ENCODE measurements at places on chromosomes 6 and 20. TPM values are rescaled to one million over a fixed set of nuclear protein-coding genes. Genes with fewer than 3 reads are reported as not detected.

DNA sequence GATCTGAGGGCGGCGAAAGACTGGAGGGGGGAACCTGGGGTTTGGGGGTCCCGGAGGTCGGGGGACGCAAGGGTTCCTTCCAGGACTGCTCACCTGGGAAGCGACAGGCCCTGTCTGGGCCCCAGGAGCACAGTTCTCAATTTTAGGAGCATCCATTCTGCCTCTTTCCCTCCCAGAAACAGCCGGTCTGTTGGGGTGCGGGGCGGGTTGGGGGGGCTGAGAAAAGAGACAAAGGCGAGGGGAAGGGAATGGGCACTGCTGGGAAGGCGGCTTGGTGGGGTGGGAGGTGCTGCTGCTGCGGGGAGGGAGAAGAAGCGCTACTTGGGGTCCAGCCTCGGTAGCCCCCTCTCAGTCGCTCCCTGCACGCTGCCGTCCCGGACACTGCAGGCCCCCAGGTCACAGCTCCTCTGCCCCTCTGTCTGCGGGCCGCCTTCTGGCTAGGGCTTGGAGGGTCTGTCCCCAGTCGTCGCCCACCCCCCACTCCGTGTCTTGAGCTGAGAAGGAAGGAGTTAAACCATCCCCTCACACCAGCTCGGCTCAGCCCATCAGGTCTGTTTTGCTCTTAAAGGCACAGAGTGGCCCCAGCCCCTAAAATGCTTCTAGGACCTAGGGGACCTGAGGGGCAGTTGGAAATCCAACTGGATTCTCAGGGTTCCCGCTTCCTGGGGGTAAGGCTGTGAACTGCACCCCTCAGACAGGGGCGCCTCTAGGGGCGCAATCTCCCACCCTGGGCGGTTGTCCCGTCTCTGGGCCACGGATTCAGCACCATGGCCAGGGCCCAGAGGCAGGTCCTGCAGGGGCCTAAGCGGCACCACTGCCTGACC lies 690 bp downstream of the GDAP1L1 start:
- H3K4me3 ChIP-seq: peak overlapping the region; percentile 17
- H3K27ac ChIP-seq: no peak overlapping the region
- peak; percentile 26 for DNase-seq
- H3K4me1 ChIP-seq: peaks cover 5% of the 10 kb centered on the region
- H3K36me3 ChIP-seq: peaks cover 1% of the 10 kb centered on the region

RIMS4 gene
- total RNA-seq: 0.07 TPM

- no peak for DNase-seq
- no peak overlapping the region for H3K4me3 ChIP-seq
Measured at GRCh38 chr6:109252261-109253041, 129.8 kb downstream of the CD164 start.

REM1 gene
- not detected for total RNA-seq

PGC gene
- total RNA-seq: not detected

DNA sequence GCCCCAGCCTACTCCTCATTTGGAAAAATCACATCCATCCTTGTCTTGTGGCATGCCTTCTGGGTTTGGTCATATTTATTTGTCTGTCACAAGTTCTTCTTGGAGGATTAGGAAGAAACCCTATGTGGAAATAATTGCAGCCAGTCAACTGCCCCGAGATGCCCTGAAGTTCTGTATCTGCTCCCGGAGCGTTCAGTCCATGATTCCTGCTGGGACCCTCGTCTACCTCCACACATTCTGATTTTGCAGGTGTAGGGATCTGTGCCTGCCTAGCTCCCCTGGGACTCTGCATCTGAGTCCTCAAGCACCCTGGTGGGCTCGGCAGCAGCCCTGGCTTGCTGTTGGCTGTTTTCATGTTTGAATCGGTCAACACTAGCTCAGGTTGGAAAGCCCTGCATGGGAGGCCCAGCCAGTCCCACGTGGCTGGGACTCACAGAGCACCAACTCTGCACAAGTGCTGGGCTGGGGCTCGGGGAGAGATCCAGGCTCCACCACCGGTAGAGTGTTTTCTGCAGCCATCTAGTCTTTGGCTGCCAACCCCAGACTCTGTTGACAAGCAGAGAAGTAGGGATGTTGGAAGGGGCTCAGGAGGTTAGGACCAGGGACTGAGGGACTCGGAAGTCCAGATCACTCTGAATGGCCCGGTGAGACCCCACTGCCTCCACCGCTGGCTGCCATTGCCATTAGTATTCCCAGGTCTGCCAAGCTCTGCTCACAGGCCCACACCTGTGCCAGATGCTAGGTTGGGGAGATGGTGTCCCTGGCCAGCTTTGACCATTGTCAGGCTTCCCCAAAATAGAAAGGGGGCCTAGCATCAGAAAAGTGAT lies 183.5 kb upstream of the CST7 start:
- H3K4me3 ChIP-seq: no peak overlapping the region
- no peak overlapping the region for H3K27ac ChIP-seq
- H3K36me3 ChIP-seq: peaks cover under 1% of the 10 kb centered on the region
- H3K27me3 ChIP-seq: peaks cover 8% of the 10 kb centered on the region
- DNase-seq: no peak

DNA sequence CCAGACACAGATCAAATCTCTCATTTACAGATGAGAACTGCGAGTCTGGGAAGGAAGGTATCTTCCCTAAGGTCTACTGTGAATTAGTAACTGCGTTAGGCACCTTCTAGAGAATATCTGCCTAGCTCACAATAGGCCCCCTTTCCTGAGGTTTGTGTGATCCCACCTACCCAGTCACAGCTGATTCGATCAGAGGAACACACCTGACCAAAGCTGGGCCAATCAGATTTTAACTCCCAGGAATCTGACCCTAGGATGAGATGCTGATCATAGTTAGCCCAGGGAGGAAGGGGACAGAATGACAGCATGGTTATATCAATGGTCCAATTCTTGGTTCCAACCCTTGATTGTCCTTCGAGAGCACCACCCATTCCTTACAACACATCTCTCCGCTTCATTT lies 7.4 kb upstream of the CCDC167 start:
- H3K36me3 ChIP-seq: no peaks in the 10 kb centered on the region
- no peak for DNase-seq
- no peaks in the 10 kb centered on the region for H3K27me3 ChIP-seq
- no peak overlapping the region for H3K4me3 ChIP-seq
- peak overlapping the region; percentile 32 for H3K27ac ChIP-seq
- peaks cover 72% of the 10 kb centered on the region for H3K4me1 ChIP-seq

GRCh38 chr20:2329286-2329685 lies 33.5 kb downstream of the TGM3 start:
- no peak overlapping the region for H3K27ac ChIP-seq
- H3K4me3 ChIP-seq: no peak overlapping the region
- DNase-seq: no peak
- peaks cover 10% of the 10 kb centered on the region for H3K27me3 ChIP-seq
- no peaks in the 10 kb centered on the region for H3K36me3 ChIP-seq

DNA sequence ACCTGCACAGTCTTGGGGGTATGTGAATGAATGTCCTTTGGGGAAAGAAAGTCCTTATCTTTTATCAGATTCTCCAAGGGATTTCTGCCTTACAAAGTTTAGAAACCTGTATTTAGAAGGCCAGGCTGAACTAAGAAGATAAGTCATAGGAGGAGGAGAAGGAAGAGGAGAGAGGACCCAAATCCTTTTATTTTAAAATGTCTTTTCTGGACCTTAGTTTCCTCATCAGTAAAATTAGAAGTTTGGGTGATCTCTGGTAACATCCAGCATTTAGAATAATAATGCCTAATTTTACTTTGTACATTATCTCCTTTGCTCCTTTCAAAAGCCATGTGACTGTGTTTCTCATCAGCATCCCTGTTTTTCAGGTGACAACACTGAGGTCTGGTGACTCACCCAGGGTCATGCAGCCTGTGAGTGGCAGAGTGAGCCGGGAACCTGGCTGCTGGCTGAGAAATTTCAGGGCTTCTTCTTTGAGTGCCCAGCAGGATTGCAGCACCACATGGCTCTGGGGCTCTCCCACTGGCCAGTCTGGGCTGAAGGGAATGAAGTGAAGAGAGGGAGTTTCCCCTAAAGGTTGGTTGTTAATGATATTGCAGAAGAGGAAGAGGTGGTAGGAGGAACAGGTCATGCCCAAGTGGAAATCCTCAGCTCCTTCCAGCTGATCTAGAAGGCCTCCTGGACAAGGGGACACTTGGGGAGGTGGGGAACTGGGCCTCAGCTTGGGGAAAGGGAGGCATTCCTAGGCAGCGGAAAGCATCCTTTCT lies 34.0 kb downstream of the VEGFA start:
- H3K4me3 ChIP-seq: no peak overlapping the region
- no peaks in the 10 kb centered on the region for H3K27me3 ChIP-seq
- DNase-seq: no peak

DNA sequence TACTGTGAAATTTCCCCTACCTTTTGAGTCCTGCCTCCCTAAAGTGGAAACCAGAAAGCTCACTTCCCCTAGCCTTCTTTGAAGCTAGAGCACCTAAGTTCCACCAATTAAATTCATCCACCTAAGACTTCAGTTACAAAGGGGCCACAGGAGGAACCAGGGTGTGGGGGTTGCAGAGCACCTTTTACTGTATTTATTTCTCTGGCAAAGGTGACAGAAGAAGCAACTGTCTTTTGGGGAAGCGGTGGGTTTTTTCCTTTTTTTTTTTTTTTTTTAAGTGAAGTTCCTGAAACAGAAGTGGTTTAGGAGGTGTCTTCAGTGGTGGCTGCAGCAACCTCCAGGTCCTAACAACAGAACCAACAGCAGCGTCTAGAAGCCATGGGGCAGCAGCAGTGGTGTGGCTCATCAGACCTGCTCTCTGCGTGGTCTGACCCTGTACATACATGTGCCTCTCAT lies 13.1 kb downstream of the PSMB9 start:
- H3K4me1 ChIP-seq: peaks cover 37% of the 10 kb centered on the region
- H3K36me3 ChIP-seq: peaks cover 1% of the 10 kb centered on the region
- DNase-seq: no peak

- no peak overlapping the region for H3K4me3 ChIP-seq
- DNase-seq: no peak
- H3K4me1 ChIP-seq: no peaks in the 10 kb centered on the region
- no peaks in the 10 kb centered on the region for H3K36me3 ChIP-seq
- H3K27ac ChIP-seq: no peak overlapping the region
Measured at GRCh38 chr6:168627506-168628175, 186.7 kb downstream of the SMOC2 start.

- DNase-seq: no peak
- no peaks in the 10 kb centered on the region for H3K36me3 ChIP-seq
- no peak overlapping the region for H3K4me3 ChIP-seq
Measured at GRCh38 chr6:36627801-36628246, 33.7 kb downstream of the SRSF3 start.

FAXC gene
- total RNA-seq: not detected

GRCh38 chr6:78615430-78615904 lies 251.9 kb upstream of the IRAK1BP1 start:
- H3K27me3 ChIP-seq: no peaks in the 10 kb centered on the region
- no peak overlapping the region for H3K27ac ChIP-seq
- no peaks in the 10 kb centered on the region for H3K4me1 ChIP-seq
- DNase-seq: no peak
- H3K36me3 ChIP-seq: no peaks in the 10 kb centered on the region
- H3K4me3 ChIP-seq: no peak overlapping the region

GRCh38 chr6:139146317-139146726 lies 11.4 kb downstream of the HECA start:
- H3K27ac ChIP-seq: peak overlapping the region; percentile 100
- peaks cover 96% of the 10 kb centered on the region for H3K4me1 ChIP-seq
- H3K4me3 ChIP-seq: peak overlapping the region; percentile 97

Measured in activated T-cell treated with anti-CD3 and anti-CD28 coated beads, Interleukin-2, amount 50 U/mL, for 72 hours (primary cell).